NCI-H774 (cell line): ENCODE measurements at places on chromosomes 11 and 22.

- DNase-seq: no peak
Measured at GRCh38 chr11:83303316-83303715, 17.1 kb upstream of the CCDC90B start.

GRCh38 chr11:44186321-44186930 is 90.9 kb downstream of the EXT2 start:
- no peak for DNase-seq

GRCh38 chr11:24267014-24267413 is 229.8 kb upstream of the LUZP2 start:
- peak; percentile 76 for DNase-seq

- DNase-seq: no peak
Measured at GRCh38 chr11:69385832-69386427, 92.0 kb downstream of the MYEOV start.

GRCh38 chr22:36430863-36431262 is 43.1 kb upstream of the MYH9 start:
- DNase-seq: no peak

GRCh38 chr11:10371926-10372641 is 67.2 kb downstream of the ADM start:
- no peak for DNase-seq

GRCh38 chr11:72081821-72082453 is 1.3 kb downstream of the LRRC51 start:
- no peak for DNase-seq
